ENCODE measurements at places on chromosomes 2 and 18.

DNA sequence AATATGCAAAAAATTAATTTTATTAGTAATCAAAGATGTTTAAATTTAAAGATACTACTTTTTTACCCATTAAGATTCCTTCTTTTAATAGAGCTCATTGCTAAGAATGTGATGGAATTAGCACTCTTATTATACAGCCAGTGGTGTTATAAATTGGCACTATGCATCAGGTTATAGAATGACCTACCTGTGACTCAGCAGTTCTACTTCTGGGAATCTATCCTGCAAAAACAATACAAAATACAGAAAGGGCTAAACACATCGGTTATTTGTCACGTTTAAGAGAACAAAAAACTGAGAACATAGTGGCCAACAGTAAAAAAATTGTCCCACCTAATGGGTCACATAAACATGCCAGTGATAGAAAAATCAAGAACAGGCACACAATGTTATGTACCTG is 9.4 kb upstream of the ADD2 start:
- no peak for DNase-seq

GRCh38 chr2:174031226-174031625 is 66.1 kb upstream of the SP3 start:
- no peak for DNase-seq

DNA sequence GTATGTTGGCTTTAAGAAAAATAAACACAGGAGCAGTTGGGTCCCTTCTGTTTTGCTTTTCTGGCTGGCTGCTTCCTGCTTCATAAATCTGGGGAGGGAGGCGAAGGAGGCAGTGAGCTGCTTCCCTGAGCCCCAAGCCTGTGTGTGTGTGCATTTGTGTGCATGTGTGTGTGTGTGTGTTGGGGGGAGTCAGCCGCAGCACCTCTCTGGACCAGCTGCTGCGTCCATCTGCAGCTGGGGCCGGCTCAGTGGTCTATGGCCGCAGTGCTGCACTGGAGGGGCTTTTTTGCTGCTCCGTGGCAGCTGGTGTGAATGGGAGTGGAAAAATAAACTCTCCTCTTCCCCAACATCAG is 192.3 kb downstream of the RNF144A start:
- peak; percentile 14 for DNase-seq

DNA sequence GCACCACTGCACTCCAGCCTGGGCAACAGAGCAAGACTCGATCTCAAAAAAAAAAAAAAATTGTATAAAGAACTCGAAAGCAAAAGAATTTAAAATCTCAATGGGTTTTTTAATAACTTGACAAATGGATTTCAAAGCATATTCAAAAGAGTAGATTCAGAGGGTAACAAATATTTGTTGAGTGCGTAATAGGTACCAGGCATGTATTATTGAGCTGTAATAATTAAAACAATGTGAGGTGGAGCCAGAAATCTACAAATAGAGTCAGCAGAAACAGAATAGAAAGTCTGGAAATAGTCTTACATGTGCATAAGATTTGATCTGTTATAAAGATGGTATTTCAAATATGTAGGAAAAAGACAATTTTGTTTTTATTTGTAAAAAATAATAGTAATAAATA is 19.1 kb upstream of the RAB11FIP5 start:
- DNase-seq = no peak
